AML-193 (cell line): ENCODE measurements at places on chromosomes 6 and 20.

DNA sequence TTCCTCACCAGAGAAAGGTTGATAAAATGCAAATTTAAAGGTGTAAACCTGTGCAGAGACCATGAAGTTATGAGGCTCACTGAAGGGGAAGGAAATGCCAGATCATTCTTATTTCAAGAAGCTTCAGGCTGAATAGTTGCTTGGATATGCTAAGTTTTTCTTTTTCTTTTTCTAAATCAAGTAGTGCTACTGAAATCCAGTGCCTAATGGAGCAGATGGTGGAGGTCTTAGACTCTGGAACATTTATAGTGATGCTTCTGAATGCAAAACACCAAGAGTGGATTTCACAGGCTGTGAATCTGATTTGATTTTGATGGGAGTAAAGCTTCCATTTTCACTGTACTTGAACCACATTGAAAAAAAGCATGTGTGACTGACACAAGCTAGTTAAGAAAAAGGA is 151.2 kb upstream of the BEND3 start:
- no peak for DNase-seq

DNA sequence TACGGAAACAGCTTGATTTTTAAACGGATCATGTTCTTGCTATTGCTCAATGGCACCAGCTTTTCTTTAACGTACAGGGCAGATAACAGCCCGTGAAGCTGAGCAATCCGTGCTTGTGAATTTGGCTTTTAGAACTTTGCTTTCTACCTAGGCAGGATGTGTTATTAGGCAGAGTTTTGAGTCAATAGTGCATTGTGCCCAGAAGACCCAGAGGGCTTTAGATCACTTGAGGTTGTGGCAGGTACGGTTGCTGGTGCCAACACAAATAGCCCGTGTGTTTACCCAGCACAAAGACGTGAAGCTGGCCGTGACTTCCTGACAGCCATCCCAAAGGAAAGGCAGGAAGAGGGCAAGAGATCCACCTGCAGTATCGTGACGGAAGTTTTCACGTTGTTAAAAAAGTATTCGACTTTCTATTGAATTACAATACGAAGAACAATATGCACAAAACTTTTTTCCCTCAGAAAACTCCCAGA is 117.4 kb upstream of the FRMD1 start:
- DNase-seq = no peak

GRCh38 chr20:24453869-24454268 is 15.6 kb upstream of the SYNDIG1 start:
- no peak for DNase-seq

DNA sequence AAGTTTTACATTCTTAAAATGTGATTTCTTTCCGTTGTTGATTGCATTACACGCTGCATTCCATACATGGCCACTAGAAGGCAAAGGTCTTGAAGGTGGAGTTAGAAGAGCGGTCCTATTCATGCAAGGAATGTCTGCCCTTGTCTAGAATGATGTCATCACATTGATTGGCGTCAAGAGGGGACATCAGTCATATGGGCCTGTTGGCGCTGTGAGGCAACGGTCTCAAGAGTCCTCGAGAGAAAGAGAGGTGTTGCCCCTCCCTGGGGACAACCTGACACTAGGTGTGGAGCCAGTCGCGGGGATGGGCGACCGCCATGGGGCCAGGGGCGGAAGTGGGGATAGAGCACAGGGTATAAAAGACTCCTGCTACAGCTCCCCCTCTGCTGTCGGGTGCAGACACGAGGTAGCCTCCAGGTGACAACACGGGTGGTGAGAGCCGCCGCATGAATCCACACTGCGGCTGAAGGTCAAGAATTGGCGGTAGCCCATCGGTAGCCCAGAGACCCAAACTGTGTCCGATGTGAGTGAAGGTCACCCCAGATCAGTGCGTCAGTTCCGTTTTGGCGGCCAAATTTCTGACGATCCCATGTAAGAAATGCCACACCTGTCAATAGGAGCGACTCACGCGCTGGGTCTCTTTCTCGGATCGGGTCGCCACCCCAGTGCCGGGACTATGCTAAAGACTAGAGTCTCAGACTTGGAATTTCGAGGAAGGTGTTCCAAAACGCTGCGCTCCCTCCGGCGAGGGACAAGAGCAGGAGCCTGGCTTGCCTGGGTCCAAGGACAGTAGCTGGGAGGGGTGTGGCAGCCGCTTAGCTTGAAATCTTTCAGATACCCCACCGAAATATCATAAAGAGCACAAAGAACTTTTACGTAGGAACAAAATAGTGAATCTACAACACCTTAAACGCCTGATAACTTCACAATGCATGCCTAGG is 93.2 kb upstream of the ZNF184 start:
- no peak for DNase-seq

- DNase-seq = no peak
Measured at GRCh38 chr6:10837009-10837621, 1.2 kb downstream of the MAK start.

DNA sequence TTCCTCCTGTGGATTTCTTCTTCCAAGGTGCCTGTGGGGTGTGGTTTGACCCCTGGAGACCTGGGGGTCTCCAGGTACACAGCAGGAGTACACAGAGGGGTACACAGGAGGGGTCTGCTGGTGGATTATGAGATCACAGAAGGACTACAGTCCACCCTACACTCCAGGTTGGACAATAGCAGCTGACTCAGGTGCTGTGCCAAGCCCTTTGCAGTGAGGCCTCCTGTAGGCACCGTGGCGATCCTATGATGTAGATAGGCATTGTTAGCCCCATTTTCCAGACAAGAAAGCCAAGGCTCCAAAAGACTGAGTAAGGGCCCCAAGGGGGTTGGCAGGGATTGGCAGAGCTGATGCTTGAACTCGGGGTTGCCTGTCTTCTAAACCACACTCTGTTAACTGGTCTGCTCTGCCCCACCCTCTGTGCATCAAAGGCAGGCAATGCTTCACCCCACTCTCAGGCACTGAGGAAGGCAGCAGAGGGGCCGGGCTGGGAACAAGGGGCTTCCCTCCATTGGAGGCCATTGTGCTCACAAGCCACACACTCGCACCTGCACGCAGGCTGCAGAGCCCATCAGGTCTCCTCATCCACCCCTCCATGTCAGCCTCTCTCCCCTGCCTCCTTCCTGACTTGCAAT is 77.5 kb upstream of the SIRPA start:
- no peak for DNase-seq
